AG10803 (cell line): ENCODE measurements at places on chromosomes 3 and 15.

GRCh38 chr15:50018491-50018890 is 100.5 kb downstream of the ATP8B4 start:
- DNase-seq: no peak

DNA sequence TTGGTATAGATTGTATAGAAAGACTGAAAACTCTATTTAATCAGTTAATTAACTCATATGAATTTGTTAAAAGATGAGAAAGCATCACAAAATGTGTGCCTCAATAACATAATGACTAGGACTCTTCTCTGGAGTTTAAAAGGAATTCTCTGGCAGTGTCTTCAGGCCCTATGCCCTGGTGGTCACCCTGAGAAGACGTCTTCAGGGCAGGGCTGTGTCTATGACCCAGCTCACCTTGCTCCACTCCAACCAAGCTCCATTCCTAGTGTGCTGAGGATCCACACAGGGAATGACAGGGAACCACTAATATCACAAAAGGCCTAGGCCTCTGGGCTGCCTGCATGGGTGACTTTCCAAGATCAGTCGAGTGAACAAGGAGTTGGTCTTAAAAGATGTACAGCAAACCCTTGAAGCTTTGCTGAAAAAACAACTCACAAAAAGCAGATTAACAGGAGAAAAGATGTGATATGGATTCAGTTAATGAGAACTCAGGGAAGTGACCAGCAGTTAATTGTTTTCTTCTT is 156.6 kb downstream of the SNRK start:
- DNase-seq: no peak

DNA sequence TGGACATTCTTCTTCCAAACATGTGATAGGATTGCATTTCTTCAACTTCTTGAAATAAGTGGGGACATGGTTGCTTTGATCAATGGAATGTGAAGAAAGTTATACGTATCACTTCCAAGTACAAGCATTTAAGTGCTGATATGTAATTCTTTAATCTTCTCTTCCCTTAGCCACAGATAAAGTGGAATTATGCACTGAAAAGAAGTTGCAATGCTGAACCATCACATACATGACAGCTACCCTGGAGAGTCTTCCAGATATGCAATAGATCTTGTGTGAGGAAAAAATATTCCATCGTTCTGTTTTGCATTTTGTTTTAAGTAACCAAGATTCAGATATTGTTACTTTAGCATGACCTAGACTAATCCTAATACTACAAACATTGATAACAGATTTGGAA is 674.3 kb downstream of the NSUN3 start:
- no peak for DNase-seq

GRCh38 chr3:129605922-129606635 is 397 bp downstream of the PLXND1 start:
- peak; percentile 53 for DNase-seq

DNA sequence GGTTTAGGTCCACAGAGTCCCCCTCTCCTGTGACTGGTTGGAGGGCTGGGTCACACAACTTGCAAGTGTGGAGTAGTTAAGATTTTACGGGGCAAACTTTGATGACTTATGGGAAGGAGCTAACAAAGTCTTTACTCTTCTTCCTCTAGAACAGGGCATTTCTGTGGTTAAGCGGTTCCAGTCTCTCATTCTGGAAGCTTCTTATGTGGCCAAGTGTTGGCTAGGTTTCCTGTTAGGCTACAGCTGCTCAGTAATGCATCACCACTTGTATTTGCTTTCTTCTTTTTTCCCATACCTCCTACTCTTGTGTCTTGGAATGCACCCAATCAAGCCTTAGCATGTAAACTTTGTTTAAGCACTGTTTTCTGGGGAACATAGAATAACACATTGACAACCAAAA is 100.6 kb upstream of the PLAAT1 start:
- peak; percentile 12 for DNase-seq

- DNase-seq: no peak
These were observed 706 bp downstream of the FSIP1 start for GRCh38 chr15:39781967-39782302.

DNA sequence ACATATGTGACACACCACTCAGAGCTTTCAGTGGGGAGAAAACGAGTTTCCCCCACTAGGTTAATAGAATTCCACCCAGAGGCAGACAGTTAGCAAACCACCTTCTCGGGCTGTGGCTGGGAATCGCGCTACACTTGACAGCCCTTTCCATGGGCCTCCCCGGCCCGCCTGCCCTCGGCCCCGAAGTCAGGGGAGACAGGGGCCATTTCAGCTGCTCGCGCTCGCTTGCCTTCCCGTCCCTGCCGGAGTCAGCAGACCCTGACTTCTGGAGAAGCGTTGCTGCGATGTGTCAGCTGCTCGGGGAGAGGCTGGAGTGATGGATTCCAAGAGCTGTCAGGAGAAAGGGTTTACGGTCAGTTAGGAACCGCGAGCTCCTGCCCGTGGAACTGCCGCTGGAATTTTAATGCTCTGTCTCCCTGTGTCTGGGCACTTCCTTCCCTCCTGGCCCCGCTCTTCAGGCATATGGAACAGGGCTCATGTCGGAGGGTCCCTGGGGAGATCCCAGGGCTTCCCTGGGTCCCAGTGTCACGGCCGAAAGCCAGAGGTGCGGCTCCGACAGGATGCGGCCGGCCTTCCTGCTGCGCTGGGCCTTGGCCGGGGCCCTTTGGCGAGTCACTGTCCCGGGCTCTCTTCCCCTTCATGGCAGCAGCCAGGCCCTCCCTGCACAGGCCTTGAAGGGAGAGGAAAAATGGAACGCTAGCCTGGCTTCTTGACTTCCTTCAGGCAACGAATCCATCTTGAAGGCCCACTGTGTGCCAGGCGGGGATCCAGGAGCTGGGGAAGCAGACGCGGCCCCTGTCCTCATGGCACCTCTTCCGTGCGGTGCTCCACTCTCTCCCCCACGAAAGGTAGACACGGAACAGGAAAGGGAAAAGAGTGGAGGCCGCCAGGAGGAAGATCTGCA is 38.4 kb upstream of the VPS8 start:
- DNase-seq: peak; percentile 47

GRCh38 chr3:159126261-159127020 is 324.6 kb downstream of the MFSD1 start:
- DNase-seq: peak; percentile 77

GRCh38 chr3:113498221-113499005 is 16.5 kb downstream of the SPICE1 start:
- DNase-seq: peak; percentile 41
